ENCODE measurements at places on chromosomes 13 and 19.

- DNase-seq, result no peak
Observed at GRCh38 chr19:8307400-8307964, 676 bp downstream of the CD320 start.

GRCh38 chr19:3233831-3234230, 9.4 kb downstream of the CELF5 start:
- DNase-seq, result no peak

DNA sequence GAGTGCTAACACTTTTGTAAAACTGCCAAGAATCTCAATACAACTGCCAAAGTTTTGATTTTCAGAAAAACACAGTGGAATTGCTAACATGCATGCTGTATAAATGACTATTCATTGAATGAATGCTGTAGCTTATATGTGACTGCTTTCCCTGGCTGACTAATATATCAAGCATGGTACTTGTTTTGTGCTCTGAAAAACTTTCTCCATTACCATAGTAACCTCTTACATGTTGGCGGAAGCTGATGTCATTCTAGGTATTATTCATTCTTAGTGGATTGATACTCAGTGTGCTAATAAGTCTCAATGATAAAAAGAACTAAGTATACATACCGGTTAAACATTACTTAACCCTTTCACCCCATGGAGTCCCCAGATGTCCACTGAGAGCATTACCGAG, 166.1 kb upstream of the MYO16 start:
- DNase-seq, result peak; percentile 90

GRCh38 chr19:51807111-51807701, 12.2 kb downstream of the FPR3 start:
- no peak for DNase-seq

- DNase-seq, result no peak
Observed at GRCh38 chr13:51997186-51997585, 14.1 kb downstream of the ATP7B start.

- DNase-seq, result no peak
Observed at GRCh38 chr19:51091895-51092873, 9.5 kb upstream of the KLK14 start.

GRCh38 chr13:99689955-99690354, 188.7 kb downstream of the TM9SF2 start:
- DNase-seq, result no peak

GRCh38 chr13:74838096-74838495, 643.9 kb downstream of the TBC1D4 start:
- DNase-seq, result no peak

DNA sequence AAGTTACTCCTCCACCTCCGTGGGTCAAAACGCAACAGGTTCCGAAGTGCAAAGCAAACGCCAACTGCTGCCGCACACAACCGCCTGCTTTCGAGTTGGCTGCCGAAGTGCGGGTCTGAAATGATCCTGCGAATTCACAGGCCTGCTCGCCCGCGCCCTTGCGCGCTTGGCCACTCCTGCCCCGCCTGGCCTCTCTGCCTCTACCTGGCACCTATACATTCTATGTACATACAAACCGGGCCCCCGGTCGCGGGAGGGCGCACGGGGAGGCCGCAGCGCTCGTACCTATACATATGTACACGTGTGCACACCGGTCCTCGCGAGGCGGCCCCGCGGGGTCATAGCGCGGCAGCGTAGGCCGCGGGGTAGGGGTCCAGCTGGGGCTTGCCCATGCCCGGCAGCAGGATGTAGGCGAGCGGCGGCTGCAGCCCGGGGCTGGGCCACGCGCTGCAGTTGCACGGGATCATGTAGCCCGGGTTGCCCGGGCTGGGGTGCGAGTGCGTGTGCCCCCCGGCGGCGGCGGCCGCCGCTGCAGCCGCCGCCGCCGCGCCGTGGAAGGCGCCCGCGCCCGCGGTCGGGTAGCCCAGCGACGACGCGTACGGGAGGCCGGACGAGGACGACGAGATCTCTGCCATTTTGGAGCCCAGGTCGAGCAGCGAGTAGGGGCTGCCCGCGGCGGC, 1.3 kb downstream of the SOX21 start:
- DNase-seq, result no peak

DNA sequence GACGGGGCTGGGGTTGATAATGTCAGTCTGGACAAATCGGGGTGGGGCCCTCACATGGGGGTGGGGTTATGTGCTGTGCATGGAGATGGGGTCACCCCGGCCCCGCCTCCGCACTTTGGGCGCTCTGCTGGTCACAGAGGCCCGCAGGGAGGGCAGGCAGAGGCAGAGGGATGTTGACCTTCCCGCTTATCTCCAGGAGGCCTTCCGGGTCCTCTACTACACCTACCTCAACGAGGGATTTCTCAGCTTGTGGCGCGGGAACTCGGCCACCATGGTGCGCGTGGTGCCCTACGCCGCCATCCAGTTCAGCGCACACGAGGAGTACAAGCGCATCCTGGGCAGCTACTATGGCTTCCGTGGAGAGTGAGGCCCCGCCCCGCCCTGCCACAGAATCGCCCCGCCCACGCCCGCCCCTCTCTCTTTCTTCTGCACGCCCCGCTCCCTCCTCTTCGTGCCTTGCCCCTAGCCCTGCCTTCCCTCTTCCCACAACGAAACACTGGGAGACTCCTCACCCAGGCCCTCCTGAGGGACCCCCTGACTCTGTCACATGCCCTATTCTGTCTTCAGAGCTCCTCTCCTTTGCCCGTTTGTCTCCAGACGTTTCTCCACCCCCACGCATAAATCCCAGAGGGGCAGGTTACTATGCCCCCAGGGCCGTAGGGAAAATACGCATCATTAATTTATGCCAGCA, 32.8 kb downstream of the TMEM161A start:
- no peak for DNase-seq

GRCh38 chr19:10289836-10290356, at the start of gene ICAM5:
Gene ICAM5, plus strand, starts transcription at chr19:10289952. Its CDS starts 92 bp downstream, at chr19:10290044.
- DNase-seq, result peak; percentile 56

DNA sequence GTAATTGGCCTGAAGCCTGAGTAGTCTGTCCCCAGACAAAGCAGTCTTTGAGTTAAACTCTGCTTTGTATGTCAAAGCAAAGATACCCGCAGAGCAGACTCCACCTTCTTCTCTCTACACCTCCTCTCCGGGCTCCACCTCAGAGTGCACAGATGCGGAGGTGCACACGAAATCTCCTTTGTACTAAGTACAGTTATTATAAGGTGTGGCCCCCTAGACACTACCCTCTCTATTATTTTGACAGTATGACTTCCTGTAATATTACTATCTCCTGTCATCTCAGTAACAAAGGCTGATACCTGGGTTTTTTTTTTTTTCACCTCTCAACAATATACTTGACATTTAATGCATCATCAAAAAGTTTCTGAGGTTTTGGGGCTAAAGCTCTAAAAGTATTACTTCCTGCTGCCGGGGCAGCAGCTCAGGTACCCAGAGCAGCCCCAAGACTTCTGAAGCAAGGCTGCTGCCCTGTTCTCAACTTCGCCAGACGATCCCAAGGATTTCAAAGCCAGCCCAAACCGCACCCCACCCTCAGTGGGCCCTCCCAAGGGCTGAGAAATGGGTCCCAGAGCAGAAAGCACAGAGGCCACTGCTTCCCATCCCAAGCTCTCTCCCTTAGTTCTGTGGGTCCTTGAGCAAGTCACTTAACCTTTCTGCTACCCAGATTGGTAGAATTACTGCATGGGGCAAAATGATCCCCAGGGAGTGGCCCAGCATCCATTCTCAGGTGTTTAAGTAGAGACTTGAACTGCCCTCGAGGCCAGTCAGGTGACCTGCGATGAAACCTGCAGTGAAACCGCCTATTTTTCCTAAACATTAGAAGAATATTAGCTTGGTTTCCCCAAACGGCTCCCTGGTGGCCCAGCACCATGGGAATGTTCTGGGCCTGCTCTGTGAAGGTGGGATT, 180.6 kb downstream of the FOXO1 start:
- DNase-seq, result no peak

DNA sequence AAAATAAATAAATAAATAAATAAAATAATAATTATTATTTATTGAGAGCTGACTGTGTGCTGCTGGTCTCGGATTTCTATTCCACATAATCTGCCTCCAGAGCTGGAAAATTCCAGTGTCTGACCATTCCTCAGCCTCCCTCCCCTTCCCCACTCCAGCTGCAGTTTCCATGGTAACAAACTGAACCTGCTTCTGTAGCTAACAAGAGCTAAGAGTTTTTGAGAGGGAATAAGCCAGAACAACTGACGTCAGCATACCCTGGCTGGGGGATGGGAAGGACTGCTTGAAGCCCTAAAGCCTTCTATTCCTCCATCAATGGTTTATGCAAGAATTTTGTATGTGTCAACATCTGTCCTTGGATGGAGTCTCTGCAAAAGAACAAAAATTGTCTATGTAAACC, 26.0 kb upstream of the PEG3 start:
- DNase-seq, result no peak

- DNase-seq, result peak; percentile 77
Observed at GRCh38 chr19:8050274-8051096, 2.1 kb upstream of the CCL25 start.

GRCh38 chr13:23180711-23181110, at the start of gene SGCG:
Gene SGCG, plus strand, starts transcription at chr13:23180979. Its CDS starts 22,716 bp downstream, at chr13:23203695.
- no peak for DNase-seq

- no peak for DNase-seq
Observed at GRCh38 chr13:93420887-93421286, 194.3 kb downstream of the GPC6 start.

DNA sequence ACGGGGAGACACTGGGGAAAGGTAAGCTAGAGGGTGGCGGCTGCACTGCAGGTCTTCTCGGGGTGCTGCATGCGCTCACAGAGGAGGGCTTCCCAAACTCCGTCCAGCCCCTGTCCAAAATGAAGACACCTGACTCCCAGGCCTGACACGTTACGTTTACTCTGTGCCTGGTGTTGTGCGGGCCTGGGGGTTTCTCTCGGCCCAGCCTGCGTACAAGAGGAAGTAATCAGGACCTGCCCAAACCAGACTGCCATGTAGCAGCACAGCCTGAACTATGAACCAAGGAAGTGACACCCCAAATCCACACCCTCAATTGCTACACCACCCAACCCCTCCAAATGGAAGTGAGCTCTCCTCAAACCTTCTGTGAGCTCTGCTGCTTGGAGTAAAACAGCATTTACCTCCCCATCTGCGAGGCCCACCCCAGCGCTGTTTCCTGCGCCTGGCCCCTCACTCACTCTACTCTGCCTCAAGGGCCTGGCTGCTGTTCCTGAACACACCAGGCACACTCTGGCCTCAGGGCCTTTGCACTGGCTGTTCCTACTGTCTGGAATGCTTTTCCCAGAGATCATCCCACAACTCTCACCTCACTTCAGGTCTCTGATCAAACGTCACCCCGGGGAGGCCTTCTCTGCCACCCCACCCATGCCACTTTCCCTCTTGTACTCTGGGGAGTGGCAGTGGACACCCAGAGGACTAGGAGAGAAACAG, 3.0 kb downstream of the HSPBP1 start:
- no peak for DNase-seq

- no peak for DNase-seq
Observed at GRCh38 chr13:79393564-79394249, 12.3 kb downstream of the RBM26 start.

DNA sequence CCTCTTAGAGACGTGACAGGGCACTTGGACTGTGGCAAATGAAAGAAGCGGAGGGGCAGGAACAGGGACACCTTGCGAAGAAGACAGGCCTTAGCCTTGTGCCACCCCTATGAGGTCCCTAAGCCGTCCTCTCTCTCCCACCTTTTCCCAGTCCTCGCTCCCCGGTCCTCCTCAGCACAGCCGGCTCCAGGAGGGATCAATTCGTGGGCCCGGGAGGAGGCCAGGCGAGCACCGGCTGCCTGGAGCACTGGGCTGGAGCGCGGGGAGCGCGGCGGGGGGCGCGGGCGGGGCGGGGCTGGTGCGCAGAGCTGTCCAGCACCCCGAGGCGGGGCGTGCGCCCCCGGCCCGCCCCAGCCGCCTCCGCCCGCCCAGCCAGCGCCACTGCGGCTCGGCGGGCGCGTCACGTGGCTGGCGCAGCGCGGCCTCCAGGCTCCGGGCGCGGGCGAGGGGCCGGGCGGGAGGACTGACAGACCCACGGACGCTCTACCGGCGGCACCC, at the start of gene LRP3:
TSS of gene LRP3 (plus strand) at position 466 of the 498 bp plus-strand sequence. CDS start 456 bp downstream, outside the sequence.
- DNase-seq, result no peak

GRCh38 chr19:35205733-35206323, 22.7 kb downstream of the FAM187B start:
- DNase-seq, result no peak

DNA sequence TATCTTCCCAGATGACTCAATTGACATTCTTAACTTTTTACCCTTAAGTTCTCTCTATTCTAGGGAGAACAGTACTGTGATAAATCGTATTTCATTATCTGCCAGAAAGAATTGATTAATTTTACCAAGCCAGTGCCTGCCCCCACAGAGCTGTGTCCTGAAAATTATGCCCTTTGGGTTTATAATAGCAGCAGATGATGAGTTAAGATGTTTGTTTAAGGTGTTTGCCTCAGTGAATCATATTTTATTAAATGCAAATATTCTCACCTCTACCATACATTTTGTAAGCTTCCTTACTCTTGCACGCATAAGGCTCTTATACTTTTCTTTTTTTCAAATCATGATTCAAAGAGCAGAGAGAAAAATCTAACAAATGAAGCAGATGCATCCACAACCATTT, 318.6 kb downstream of the DCT start:
- DNase-seq, result no peak

DNA sequence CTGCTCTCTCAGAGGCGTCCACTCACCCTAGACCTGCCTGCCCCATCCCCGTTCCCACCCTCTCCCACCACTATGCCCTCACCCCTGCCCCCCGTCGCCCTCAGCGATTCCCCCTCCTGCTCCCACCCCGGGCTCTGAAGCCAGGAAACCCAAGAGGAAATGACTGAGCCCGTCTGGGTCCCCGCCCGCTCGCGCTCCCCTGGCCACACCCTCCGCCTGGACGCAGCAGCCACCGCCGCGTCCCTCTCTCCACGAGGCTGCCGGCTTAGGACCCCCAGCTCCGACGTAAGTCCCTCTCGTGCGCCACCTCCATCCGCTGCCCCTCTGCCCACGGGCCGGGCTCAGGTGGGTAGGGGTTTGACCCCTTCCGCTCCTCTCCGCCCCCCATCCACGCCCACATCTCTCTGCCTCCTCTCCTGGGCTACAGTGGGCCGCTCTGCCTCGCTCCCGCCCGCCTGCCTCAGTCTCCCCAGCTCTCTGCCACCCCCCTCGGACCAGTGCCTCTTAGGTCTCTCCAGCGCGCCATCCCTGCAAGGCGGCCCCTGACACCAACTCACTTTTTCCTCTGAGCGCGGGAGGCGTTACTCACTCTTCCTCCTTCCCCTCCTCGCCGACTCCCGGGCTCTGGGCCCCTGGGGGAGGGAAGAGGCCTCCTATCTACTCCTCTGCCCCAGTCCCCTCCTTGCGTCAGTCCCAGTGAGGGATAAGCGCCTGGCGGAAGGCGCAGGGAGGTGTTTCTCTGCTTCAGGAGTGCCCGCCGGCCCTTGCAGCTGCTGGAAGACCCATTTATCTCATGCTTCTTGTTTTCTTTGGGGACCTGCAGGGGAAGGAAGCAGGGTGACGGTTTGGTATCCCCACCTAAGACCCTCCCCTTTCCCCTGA, at the start of gene FXYD5:
TSS of gene FXYD5 (plus strand) at position 211 of the 882 bp plus-strand sequence. CDS start 816 bp downstream, outside the sequence.
- peak; percentile 91 for DNase-seq

GRCh38 chr13:108049211-108049610, 166.1 kb downstream of the LIG4 start:
- DNase-seq, result no peak

- no peak for DNase-seq
Observed at GRCh38 chr19:14081797-14082674, 3.5 kb downstream of the C19orf67 start.
